GM13976 (cell line): ENCODE measurements at places on chromosomes 3 and 15.

- no peak for DNase-seq
Measured at GRCh38 chr3:121958801-121959200, 63.2 kb downstream of the ILDR1 start.

DNA sequence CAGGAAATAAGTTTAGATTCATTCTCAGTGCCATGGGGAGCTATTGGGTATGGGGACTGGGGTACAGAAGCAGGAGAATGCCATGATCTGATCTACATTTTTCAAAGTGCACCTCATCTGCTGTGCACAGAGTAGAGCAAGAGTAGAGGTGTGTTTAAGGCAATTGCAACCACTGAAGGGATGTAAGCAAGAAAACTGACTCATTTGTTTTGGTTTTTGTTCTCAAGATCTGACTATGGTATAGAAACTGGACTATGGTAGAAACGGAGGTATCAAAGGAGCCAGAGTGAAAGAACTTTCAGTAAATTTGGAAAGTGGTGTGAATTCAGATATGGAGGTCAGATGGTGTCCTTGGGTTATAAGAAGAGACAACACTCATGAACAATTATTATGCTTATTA lies 86.2 kb upstream of the CMSS1 start:
- no peak for DNase-seq

DNA sequence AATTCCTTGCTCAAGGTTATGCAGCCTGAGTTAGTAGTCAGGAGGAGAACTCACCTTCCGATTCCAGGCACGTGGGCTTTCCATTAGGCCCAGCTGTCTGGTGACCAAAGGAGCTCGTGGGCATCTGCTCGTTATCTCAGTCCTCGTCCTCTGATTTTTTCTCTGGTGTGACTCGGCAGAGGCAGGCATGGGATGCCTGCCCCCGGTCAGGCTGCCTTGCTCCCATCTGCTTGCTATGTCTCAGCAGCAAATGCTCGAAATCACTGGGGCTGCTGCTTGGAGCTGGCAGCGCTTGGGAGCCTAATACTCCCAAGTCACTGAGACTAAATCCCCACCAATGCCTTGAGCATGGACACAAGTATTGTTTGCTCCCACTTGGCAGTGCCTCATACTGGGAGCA lies 84.5 kb upstream of the NMNAT3 start:
- DNase-seq, result no peak

GRCh38 chr3:140384028-140384771 lies 293.7 kb upstream of the TRIM42 start:
- DNase-seq, result no peak

- no peak for DNase-seq
Measured at GRCh38 chr3:123397921-123398785, 50.7 kb downstream of the ADCY5 start.

- DNase-seq, result no peak
Measured at GRCh38 chr15:62494197-62494596, 329.1 kb upstream of the C2CD4B start.

DNA sequence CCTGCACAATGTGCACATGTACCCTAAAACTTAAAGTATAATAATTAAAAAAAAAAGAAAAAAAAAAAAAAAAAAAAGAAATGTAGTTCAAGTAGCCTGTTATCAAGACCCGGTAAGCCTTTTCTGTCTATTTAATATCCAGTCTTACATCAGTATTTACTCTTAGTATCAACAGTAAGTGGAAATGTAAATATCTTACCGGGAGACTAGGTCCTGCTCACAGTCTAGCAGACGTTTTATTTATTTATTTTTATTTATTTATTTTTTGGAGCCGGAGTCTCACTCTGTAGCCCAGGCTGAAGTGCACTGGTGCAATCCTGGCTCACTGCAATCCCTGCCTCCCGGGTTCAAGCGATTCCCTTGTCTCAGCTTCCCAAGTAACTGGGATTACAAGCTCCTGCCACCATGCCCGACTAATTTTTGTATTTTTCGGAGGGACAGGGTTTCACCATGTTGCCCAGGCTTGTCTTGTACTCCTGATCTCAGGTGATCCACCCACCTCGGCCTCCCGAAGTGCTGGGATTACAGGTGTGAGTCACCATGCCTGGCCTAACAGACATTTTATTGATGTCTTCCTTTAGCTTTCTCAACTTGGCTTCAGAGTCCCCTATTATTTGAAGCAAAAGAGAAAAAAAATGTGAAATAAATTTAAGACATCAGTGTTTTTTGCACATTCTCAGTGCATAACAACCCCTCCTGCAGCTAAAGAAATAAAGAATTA lies 19.9 kb downstream of the C2CD4B start:
- DNase-seq, result no peak

DNA sequence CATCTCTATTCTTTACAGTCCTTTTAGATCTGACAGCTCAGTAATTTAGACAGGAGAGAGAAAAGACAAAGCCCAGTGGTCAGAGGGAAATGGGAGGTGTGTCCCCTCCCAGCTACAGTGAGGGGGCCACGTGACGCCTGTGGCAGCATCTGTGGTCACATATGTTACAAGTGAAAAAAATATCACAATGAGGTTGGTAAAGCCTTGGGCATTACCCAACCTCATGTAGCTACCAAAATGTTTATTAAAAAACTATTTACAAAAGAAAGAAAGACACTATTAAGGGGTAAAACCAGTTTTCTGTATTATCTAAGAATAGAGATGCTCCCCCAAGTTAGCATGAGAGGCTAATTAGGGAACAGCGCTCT lies 42.9 kb upstream of the PLCL2 start:
- peak; percentile 39 for DNase-seq

- DNase-seq, result no peak
Measured at GRCh38 chr3:189947068-189947467, 173.6 kb downstream of the P3H2 start.

- no peak for DNase-seq
Measured at GRCh38 chr3:64262574-64263114, 37.4 kb upstream of the PRICKLE2 start.
